ENCODE measurements at places on chromosomes 11 and 22.

- no peak for DNase-seq
Measured at GRCh38 chr22:44793506-44794172, 41.3 kb downstream of the ARHGAP8 start.

- DNase-seq: no peak
Measured at GRCh38 chr11:28822576-28822975, 714.4 kb downstream of the METTL15 start.

DNA sequence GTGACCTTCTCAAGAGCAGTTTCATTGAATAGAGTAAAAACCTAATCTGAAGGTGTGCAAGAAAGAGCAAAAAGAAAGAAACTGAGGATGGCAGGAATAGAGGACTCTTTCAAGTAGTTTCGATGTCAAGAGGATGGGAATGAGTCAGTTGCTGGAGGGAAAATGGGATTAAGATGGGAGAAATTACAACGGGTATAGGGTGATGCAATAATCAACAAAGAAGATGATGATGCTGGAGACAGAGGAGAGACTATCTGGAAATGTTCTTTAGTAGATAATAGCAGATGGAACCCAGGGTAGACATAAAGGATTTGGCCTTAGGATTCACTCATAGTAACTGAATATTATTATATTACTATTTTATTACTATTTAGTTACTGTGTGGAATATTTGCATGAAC lies 189.4 kb downstream of the GRIA4 start:
- DNase-seq: no peak

DNA sequence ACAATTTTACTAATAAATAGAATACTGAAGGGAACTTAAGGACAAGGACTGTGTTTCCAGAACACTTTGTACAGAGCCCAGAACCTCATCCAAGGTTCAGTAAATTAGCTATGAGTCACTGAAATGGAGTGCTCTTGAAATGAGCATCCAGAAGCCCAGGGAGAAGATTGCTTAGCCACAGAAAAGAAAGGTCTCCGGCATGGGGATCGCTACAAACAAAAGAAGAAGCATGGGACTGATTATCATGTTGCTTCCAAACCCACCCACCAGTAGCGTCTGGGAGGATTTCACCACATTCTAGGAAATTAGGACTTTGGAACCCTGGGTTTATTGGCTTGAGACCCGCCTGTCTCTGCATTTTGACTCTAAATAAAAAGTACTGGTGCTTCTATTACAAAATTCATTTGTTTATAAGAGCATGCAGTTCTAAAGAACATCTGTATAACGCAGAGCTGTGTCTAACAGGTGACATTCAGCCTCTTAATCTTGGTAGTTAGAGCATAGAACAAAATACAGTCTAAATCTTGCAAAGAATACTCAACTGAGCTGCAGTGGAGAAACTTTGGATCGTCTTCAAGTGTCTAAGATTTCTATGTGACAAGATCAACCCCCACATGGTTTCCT lies 35.9 kb upstream of the SESN3 start:
- no peak for DNase-seq

- no peak for DNase-seq
Measured at GRCh38 chr11:108966206-108966605, 301.3 kb downstream of the DDX10 start.

DNA sequence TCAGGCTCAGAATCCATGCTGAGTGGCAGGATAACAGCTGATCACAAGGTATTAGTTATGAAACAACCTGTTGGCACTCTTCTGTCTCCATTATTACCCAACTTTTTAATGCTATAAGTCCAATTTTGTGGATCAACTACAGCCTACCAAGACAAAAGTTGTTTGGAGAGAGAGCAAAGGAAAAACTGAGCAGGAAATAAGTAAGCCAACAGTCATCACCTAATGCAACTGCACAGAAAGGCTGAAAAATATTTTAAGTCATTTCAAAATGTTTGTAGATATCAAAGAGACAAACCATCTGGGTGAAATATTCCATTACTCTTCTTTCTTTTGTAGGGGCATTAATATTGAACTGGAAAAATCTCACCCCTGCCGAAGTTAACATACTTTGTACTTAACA lies 41.6 kb downstream of the FDX1 start:
- DNase-seq: no peak
